ENCODE measurements at places on chromosomes 3 and 15.
A peak's percentile ranks its signal among the peaks of the same experiment; 100 is the strongest.

DNA sequence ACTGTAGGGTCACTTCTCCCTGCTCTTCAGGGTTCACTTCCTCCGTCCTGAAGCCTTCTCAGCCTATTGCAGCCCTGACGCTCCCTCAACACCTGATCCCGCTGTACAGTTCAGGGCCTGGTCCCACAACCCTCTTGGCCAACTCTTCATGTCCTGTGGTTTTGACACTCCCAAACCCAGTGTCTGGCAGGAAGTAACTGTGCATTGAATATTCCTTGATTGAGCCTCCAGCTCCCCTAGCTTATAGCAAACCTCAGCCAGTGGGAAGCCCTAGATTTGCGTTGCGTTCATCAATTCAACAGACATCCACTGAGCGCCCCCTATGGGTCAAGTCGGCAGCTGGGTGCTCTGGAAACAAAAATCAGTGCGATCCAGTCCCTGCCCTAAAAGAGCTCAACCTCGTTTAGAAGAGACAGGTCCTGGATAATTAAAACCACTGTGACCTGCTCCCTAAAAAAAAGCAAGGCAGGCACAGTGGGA is 13.5 kb downstream of the UBAP1L start:
- peak; percentile 20 for DNase-seq

DNA sequence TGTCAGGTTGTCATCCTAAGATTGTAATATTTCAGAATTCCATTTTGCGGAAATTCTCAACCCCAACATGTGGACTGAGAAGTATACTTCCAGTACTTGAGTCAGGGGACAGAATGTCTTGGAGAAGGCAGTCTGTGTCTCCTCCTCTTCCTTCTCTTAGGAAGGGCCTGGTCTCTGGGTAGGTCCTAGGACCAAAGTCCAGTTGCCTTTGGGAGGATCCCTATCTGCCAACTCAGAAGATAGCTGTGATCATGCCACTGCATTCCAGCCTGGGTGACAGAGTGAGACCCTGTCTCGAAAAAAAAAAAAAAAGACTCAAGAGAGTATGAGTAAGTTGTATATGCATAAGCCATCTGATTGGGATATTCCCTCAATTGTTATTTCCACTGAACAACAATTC is 23.9 kb upstream of the FAM3D start:
- no peak for DNase-seq

- DNase-seq: no peak
These were observed 57.7 kb downstream of the FEM1B start for GRCh38 chr15:68335251-68335650.

DNA sequence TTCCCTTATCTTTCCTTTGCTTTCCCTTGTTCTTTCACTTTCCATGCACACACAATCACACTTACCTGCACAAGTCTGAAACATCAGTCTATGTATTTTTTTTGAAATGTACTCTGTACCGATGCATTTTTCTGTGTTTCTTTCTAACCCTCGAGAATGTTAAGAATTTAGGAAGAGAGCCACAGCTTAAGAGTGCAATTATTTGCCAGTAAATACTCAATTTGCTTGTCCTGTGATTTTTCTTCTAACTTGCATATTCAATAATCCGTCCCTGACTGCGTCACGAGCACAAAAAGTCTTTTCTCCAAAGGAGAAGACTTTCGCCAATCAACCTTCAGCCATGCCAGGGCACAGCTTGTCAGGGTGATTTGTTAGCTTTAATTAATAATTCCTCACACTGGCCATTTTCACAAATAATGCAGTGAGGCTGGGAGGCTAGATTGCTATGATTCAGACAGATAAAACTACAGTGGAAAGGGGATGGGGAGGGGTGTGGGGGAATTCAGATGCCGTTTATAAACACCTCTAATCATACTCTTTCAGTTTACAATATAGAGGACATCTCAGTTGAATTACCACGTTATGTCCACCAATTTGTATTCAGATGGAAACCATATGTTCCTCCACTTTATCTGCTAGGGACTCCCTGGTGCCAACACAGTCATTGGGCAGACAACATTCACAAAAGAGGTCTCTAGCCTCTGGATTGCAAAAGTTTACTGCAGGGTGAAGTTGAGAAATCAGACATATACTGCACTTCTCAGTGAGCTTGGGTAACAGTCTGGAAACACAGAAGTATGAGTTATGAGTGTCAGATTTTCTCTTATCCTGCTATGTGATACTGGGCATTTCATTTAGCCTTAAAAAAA is 388.0 kb downstream of the ZBTB20 start:
- DNase-seq: no peak

DNA sequence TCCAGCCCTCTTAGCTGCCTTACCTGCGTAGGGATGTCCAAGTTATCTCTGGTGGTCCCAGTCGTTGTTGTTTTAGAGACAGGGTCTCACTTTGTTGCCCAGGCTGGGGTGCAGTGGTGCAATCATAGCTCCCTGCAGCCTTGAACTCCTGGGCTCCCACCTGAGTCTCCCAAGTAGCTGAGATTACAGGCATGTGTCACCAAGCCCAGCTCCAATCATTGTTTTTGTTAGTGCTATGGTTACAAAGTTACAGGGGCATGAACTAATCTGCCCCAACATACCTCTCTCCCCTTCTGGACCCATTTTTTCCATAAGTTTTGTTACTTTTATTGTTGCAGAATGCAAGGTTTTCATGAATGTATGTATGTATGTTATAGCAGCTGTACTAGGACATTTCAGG is 54.7 kb downstream of the CTDSPL2 start:
- DNase-seq: no peak

DNA sequence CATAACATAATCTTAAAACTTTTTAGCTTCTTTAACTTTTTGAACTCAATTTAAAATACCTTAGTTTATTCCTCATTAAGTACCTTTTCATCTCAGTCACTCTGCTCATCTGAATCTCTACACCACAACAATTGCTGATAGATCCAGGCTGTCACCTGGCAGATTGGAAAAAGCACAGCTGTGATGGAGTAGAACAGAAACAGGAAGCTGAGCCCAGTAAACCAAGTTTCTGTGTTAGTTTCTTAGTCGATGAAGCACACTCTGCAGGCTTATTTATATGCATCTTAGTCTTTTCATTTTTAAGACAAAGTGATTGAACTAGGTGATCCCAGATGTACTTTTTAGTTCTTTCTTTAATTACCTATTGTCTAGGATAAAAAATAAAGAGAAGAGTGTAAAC is 1398.0 kb upstream of the ALCAM start:
- no peak for DNase-seq

GRCh38 chr3:102492300-102492699 is 57.5 kb downstream of the ZPLD1 start:
- no peak for DNase-seq

DNA sequence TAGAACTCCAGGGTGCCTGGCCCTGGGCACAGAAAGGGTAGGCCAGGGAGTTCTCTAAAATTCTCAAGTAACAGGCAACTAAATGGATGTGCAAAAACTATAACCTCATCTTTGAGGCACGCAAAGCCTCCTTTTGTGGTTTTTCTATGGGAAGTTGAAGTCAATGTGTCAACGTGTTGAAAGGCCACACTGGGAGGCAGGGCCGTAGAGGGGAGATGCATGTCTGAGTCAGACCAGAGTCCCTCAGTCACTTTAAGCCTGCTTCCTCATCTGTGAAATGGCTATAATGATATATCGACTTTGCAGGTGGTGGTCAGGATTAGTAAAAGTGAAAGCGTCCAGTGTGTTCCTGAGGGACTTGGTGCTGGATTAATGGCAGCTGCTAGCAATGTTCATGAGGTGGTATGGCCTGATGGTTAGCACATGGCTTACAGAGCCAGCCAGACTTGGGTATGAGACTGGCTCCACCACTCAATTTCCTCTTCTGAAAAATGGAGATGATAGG is 17.0 kb downstream of the TGM5 start:
- DNase-seq: no peak

GRCh38 chr3:172106989-172107388 is 67.6 kb downstream of the FNDC3B start:
- DNase-seq: peak; percentile 50

DNA sequence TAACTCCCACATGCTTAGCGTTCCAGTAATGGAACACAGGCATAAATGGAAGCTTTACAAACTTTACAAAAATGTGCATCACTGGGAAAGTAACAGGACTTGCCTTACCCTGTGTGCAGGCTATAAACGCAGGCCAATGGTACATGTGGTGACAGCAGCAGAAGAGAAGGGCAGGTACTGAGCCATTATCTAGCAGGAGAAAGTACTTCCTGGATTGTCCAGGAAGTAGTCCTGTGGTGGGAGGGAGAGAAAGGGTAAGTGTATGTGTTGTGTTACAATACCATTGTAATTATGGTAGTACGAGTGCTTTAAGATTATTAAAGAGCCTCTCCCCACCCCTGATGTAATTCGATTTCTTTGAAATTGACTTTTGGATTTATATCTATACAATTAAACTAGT is 5.3 kb downstream of the ATP1B3 start:
- no peak for DNase-seq

GRCh38 chr3:129122412-129123011 is 908 bp upstream of the RAB43 start:
- no peak for DNase-seq

- DNase-seq: no peak
These were observed 35.5 kb upstream of the HCLS1 start for GRCh38 chr3:121696186-121696585.
